ENCODE measurements at places on chromosomes 4 and X. TPM values are rescaled to one million over a fixed set of nuclear protein-coding genes. Genes with fewer than 3 reads are reported as not detected.

Gene FABP2
- not detected for total RNA-seq

Gene TMEM144
- total RNA-seq, result 4.0 TPM

Gene DAPP1
- total RNA-seq, result not detected

Gene CAPN6
- total RNA-seq, result 1.5 TPM

Gene GLRA3
- total RNA-seq, result not detected

Gene TREX2
- 0.21 TPM for total RNA-seq

Gene TKTL2
- not detected for total RNA-seq

Gene GPM6B
- total RNA-seq, result 18.6 TPM

Gene SYP
- 0.53 TPM for total RNA-seq

- no peak for DNase-seq
- peaks cover 6% of the 10 kb centered on the region for H3K4me1 ChIP-seq
- H3K36me3 ChIP-seq, result no peaks in the 10 kb centered on the region
- no peaks in the 10 kb centered on the region for H3K27me3 ChIP-seq
- no peak overlapping the region for H3K27ac ChIP-seq
These were observed 2.8 kb upstream of the SEL1L3 start for GRCh38 chr4:25865586-25865985.

DNA sequence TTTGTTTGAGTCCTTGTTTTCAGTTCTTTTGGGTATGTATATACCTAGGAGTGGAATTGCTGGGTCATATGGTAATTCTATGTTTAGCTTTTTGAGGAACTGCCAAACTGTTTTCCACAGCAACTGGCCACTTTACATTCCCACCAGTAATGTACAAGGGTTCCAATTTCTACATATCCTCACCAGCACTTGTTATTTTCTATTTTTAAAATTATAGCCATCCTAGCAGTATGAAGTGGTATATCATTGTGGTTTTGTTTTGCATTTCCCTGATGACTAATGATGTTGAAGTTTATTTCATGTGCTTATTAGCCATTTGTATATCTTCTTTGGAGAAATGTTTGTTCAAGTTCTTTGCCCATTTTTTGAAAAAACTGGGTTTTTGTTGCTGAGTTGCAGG is 39.6 kb downstream of the TMEM164 start:
- no peaks in the 10 kb centered on the region for H3K27me3 ChIP-seq
- DNase-seq, result no peak
- H3K36me3 ChIP-seq, result no peaks in the 10 kb centered on the region

GRCh38 chr4:48315728-48316630 is 25.4 kb upstream of the SLAIN2 start:
- no peaks in the 10 kb centered on the region for H3K4me1 ChIP-seq
- no peaks in the 10 kb centered on the region for H3K27me3 ChIP-seq
- no peak for DNase-seq

DNA sequence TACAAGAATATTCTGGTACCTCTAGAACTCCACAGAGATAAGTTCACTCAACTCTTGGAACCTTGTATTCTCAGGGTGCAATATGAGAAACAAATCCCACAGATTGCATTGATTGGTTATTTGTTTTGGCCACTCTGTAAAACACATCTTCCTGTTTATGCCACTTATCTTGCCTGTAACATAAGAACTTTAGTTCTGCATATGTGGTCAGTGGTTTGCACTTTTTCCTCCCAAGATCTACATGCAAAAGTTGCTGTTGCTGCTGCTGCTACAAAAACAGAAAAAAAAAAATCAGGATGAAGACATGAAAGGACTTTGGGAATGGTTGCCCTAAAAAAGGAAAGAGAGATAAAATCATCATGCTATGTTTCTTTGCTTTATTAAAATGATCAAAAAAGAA is 9.6 kb downstream of the ODAPH start:
- no peak for DNase-seq
- no peaks in the 10 kb centered on the region for H3K4me1 ChIP-seq
- no peak overlapping the region for H3K27ac ChIP-seq
- H3K27me3 ChIP-seq, result no peaks in the 10 kb centered on the region
- H3K4me3 ChIP-seq, result no peak overlapping the region

DNA sequence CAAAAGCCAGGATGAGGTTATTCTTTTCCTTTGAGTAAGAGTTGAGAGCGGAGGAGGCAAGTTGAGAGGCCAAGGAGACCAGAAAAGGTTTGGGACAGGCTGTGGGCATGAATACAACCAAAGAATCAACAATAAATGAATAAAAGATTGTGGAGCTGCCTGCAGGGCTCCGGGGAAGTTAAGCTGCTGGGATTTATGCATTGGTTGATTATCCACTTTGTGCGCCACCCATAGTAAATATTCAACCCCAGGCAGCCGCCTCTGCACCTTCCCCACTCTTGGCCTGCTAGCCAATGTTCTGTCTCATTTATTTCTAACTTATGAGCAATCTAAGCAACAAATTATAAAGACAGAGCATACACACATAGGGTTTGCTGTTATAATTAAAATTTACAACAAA is 28.2 kb upstream of the IGSF1 start:
- H3K36me3 ChIP-seq, result no peaks in the 10 kb centered on the region
- H3K4me3 ChIP-seq, result no peak overlapping the region
- no peak overlapping the region for H3K27ac ChIP-seq
- no peaks in the 10 kb centered on the region for H3K27me3 ChIP-seq

DNA sequence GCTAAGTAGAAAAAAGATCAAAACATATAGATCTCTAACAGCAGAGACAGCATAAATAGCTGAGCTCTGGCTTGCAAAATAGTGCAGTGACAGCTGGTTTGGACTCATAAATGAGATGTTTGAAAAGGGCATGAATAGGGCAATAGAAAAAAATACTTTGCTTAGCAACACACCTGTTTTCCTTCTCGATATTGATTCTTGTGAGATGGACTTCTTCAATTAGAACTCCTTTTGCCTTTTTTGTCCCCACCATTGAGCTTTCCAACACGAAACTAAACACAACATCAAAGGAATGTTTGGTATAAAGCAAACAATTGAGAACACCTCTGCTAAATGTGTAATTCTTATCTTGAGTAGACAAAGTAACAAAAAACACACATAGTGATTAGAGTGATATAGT is 726.3 kb downstream of the RAPGEF2 start:
- H3K4me1 ChIP-seq, result no peaks in the 10 kb centered on the region
- H3K27me3 ChIP-seq, result no peaks in the 10 kb centered on the region
- no peak overlapping the region for H3K4me3 ChIP-seq
- H3K27ac ChIP-seq, result no peak overlapping the region
- no peak for DNase-seq
- no peaks in the 10 kb centered on the region for H3K36me3 ChIP-seq

GRCh38 chrX:13649838-13650237 is 3.1 kb upstream of the TCEANC start:
- H3K4me1 ChIP-seq, result no peaks in the 10 kb centered on the region
- H3K36me3 ChIP-seq, result no peaks in the 10 kb centered on the region
- H3K27me3 ChIP-seq, result no peaks in the 10 kb centered on the region
- no peak for DNase-seq
- H3K27ac ChIP-seq, result peak overlapping the region; percentile 64
- H3K4me3 ChIP-seq, result no peak overlapping the region

DNA sequence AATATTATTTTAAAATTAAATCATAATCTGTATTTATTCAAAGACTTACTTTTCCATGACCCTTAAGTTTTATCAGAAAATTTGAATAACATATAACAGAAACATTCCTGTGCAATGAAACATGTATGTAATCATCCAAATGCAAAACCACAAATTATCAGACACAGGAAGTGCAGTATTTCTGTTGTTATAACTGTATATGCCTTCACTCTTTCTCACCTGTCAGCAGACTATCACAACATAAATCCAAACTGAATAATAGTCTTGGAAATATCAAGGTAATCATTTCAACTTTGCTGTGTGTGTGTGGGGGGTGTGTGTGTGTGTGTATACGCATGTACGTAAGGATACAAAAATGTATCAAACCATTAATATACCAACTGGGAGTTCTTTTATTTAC is 285.9 kb downstream of the SLC7A11 start:
- H3K36me3 ChIP-seq, result no peaks in the 10 kb centered on the region
- no peaks in the 10 kb centered on the region for H3K4me1 ChIP-seq
- H3K4me3 ChIP-seq, result no peak overlapping the region
- H3K27ac ChIP-seq, result no peak overlapping the region
- no peak for DNase-seq
- H3K27me3 ChIP-seq, result no peaks in the 10 kb centered on the region

- H3K27me3 ChIP-seq, result no peaks in the 10 kb centered on the region
- no peak for DNase-seq
- no peaks in the 10 kb centered on the region for H3K36me3 ChIP-seq
These were observed 10.1 kb downstream of the C4orf50 start for GRCh38 chr4:6008092-6008551.

DNA sequence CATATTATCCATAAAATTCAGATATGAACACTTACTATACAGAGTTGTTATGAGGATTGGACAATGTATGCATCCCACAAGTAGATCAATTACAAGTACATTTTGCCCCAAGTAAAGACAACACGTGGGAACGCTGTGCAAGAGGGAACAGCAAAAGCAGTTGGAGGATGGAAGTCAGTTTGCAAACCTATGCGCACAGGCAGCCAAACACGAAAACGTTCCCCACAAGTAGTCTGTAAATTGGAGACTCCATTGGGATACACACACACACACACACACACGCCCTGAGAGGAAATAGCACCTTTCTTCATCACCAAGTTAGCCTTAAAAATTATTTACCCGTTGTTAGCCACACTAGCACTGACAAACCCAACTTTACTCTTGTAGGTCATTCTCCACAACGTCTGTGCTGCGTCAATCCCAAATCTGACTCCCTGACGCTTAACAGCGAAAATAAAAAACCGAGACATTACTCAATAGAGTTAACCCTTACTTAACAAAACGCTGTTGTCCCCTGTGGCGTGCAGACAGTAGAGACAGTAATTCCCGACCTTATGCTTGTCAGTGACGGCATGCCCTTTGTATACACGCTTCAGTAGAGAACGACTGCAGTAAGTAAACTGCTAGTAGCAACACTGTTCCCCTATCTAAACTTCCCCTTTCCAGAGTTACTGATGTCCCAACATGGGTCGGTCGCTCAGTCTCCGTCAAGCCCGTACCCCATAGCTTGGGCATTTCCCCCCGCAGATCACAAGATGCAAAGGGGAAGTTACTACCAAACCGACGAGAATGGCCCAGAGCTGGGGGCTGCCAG is 730 bp downstream of the MANBA start:
- peaks cover 2% of the 10 kb centered on the region for H3K4me1 ChIP-seq
- H3K27me3 ChIP-seq, result no peaks in the 10 kb centered on the region
- no peaks in the 10 kb centered on the region for H3K36me3 ChIP-seq
- H3K4me3 ChIP-seq, result peak overlapping the region; percentile 87
- peak overlapping the region; percentile 71 for H3K27ac ChIP-seq

DNA sequence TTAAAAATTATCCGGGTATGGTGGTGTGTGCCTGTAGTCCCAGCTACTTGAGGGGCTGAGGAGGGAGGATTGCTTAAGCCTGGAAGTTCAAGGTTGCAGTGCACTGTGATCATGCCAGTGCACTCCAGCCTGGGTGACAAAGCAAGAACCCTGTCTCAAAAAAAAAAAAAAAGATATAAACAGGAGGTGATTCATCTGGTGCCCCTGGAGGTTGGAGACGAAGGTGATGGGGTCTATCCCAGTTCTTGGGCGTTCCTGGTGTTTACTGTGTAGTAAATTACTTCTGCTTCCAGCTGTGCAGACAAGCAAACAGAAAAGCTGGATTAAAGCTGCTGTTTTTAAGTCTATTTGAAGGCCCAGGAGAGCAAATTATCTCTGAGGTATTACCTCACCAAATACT is 19.9 kb downstream of the GPKOW start:
- H3K4me1 ChIP-seq, result no peaks in the 10 kb centered on the region
- DNase-seq, result no peak
- no peak overlapping the region for H3K4me3 ChIP-seq
- no peaks in the 10 kb centered on the region for H3K27me3 ChIP-seq

- H3K36me3 ChIP-seq, result no peaks in the 10 kb centered on the region
- H3K27ac ChIP-seq, result no peak overlapping the region
- H3K27me3 ChIP-seq, result no peaks in the 10 kb centered on the region
- DNase-seq, result no peak
- no peaks in the 10 kb centered on the region for H3K4me1 ChIP-seq
- H3K4me3 ChIP-seq, result no peak overlapping the region
These were observed 200.5 kb downstream of the FAM133A start for GRCh38 chrX:93874554-93874953.

- H3K36me3 ChIP-seq, result no peaks in the 10 kb centered on the region
- H3K27me3 ChIP-seq, result no peaks in the 10 kb centered on the region
- no peak overlapping the region for H3K4me3 ChIP-seq
- no peak overlapping the region for H3K27ac ChIP-seq
- no peak for DNase-seq
These were observed 126.6 kb upstream of the NDST3 start for GRCh38 chr4:117907646-117908045.

DNA sequence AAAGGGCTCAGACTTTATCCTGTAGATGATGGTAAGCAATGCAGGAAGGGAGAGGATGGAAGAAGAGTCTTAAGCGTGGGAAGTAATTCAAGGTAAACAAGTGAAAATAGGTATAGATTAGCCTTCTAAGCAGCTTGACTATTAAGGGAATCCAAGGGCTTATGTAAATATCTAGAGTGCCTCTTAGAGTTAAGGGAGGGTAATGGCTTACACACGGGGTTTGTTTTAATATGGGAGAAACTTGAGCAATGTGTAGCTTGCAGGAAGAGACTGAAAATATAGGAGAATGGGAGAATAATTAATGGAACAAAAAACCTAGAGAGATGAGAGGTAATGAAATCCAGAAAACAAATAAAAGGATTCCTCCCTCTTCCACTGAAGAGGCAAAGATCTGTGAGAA is 12.8 kb upstream of the SAP30 start:
- no peak for DNase-seq
- no peak overlapping the region for H3K4me3 ChIP-seq
- H3K36me3 ChIP-seq, result no peaks in the 10 kb centered on the region
- no peaks in the 10 kb centered on the region for H3K4me1 ChIP-seq

- H3K4me3 ChIP-seq, result no peak overlapping the region
- no peak for DNase-seq
- no peaks in the 10 kb centered on the region for H3K4me1 ChIP-seq
- no peaks in the 10 kb centered on the region for H3K27me3 ChIP-seq
These were observed 28.0 kb downstream of the MGAT4D start for GRCh38 chr4:140469791-140470733.

DNA sequence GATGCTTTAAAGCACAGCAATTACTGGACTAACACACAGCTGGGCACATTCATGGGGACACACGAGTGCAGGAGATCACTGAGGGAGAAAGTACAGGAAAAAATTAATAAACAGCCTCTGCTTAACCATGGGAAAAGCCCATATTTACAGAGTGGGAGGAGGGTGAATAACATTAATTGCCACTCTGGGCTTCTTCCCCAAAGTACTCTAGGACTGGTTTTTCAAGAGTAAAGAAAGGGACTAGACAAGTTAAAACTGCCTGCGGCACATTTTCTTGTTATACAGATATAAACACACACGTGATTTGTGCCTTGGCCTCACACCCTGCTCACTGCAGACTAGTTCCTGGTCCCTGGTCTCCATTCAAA is 179.7 kb upstream of the TET2 start:
- H3K4me1 ChIP-seq, result no peaks in the 10 kb centered on the region
- H3K36me3 ChIP-seq, result no peaks in the 10 kb centered on the region
- no peak overlapping the region for H3K4me3 ChIP-seq

All from ascending aorta (tissue), 2 donors.